ENCODE measurements at places on chromosomes 12 and 14.

DNA sequence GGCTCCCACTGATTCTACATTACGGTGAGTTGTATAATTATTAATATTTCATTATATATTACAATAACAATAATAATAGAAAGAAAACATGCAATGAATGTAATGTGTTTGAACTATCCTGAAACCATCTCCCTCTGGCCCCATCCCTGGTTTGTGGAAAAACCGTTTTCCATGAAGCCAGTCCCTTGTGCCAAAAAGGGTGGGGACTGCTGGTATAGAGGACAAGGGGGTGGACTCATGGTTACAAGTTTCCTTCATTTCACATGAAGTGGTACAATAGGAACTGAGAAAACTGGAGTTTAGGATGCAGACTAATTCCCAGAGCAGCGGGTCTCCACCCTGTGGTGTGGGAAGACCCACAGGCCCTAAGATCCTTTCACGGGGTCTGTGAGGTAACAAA, 3.0 kb upstream of the C1RL start:
- no peak for DNase-seq

DNA sequence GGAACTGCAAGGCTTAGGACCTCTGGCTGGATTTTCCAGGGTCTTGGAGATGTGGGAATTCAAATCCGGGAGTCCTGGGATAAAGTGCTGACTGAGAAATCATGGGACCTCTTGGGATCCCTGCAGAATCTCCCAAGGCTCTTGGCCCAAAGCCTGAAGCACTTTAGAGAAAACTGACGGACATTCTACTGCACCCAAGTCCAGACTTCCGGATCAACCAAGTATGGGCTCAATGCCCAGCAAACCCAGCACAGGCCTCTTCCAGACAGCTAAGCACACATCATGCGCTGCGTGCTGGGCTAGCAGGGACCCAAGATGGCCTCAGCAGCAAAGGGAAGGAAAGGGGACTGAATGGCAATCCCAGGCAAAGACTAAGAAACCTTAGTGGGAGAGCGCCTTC, 85.0 kb downstream of the ACTN1 start:
- no peak for DNase-seq

- no peak for DNase-seq
Observed at GRCh38 chr14:92797935-92798653, 4.0 kb downstream of the GOLGA5 start.

DNA sequence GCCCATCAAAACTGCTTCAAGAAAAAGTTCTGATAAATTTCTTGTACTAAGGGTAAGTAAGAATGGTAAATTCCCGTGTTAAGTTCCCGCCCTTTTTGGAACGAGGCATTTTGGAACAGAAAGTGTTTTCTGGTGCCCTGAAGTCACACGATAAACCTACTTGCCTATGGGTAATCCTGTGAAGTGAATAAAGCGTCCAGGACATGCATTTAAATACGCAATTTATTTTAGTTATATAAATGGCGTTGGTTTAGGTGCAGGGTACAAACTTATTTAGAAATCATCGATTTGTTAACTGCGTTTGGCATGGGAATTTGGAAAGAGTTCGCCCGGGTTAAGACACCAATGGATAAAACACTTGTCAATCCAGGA, 715 bp upstream of the RAP1B start:
- DNase-seq, result peak; percentile 25

DNA sequence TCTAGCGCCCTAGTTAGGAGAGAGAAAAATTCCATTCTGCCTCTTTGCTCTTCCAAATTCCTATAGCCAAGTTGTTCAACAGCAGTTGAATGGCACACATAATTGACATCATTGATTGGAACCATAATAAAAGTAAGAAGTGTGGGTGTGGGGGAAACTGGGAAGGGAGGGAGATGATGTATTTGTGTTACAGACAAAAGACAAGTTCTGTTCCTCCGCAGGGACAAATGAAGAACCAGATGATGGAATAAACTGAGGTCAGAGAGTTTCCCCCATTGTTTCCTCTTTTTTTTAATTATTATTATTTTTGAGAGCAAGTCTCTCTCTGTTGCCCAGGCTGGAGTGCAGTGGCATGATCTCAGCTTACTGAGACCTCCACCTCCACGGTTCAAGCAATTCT, 34.9 kb downstream of the GDF11 start:
- DNase-seq, result no peak

DNA sequence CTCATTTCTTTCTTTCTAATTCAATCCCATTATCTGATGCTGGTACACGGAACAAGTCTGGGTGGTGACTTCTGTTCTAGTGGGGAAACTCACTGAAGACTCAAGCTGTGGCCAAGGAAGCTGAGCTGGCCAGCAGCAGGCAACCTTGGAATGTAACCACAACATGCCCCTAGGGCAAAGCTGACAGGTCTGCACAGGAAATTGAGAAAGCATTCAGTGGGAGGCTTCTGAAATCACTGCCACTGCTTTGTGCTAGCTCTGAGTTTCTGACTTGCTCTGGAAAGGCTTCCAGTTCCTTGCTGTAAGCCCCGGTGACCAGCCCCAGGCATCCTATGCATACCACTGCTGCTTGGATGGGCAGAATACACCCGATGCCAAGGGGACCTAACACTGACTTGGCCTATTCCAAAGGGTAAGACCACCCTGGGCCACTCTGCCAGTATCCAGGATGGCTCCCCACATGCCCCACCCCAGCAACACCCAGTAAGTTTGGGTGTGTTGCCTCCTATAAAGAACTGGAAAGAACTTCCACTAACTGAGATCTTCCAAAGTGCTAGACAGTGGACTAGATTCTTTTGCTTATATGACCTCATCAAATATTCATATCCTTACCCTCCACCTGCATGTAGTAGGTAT, 84.5 kb upstream of the CDKN3 start:
- DNase-seq, result peak; percentile 57

DNA sequence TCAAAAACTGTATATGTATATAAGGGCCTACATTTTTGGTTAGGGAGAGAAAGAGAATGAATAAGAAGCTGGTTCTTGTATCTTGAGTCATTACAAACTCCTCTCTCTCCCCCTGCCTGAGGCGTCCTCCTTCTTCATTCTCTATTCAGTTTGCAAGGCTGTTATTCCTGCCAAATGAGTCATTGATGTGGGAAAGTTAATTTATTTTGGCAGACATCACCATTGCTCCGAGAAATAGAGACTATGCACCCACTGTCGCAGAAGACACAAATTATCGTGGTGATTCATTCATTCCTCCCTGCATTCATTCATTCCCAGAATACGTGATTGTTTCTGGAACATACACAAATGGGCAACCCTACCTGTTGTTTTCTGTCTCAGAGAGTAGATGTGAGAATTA, 112.5 kb upstream of the MED13L start:
- no peak for DNase-seq

DNA sequence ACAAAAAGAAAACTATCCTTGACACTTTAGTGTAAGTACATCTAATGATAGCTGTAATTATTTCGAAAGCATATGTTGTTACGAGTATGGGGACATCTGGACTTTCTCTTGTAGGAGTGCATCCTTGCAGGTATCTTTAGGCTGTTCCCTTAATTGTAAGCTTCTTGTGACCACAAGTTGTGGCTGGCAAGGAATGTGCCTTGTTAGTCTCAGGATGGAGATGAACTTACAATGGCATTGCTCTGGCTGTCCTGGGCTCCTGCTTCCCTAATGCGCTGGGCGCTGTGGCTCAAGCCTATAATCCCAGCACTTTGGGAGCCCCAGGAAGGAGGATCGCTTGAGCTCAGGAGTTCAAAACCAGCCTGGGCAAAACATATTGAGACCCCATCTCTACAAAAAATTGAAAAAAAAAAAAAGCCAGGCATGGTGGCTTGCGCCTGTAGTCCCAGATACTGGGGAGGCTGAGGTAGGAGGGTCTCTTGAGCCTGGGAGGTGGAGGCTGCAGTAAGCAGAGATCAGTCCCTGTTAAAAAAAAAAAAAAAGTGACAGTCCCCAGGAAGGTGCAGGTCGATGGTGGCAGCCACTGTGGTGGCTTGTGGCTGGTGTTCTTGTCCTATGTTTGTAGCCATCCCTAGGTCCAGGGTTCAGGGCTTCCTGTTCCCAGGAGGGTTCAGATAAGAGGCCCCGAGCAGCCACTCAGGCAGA, 23.7 kb upstream of the PPP1R13B start:
- DNase-seq, result no peak
